Upper lobe of right lung (tissue), 1 donor: ENCODE measurements at places on chromosomes 1 and 21. TPM values are rescaled to one million over a fixed set of nuclear protein-coding genes. Genes with fewer than 3 reads are reported as not detected.

The EMC1 gene
- 38.7 TPM for total RNA-seq

The CHODL gene
- total RNA-seq, result 0.26 TPM

The DISP3 gene
- not detected for total RNA-seq

The NUDT4B gene
- 1.8 TPM for total RNA-seq

The CD52 gene
- 348 TPM for total RNA-seq

The COL6A1 gene
- 175 TPM for total RNA-seq

The HSD3B2 gene
- not detected for total RNA-seq

The KIF14 gene
- 0.23 TPM for total RNA-seq

The GJC2 gene
- 6.9 TPM for total RNA-seq

The IQCC gene
- total RNA-seq, result 1.2 TPM

The CSF3R gene
- total RNA-seq, result 202 TPM

The MEGF6 gene
- total RNA-seq, result 96.6 TPM

The CHI3L1 gene
- 85.1 TPM for total RNA-seq

The PRELP gene
- total RNA-seq, result 91.8 TPM

The NPHS2 gene
- not detected for total RNA-seq

The MR1 gene
- total RNA-seq, result 45.0 TPM

The ROR1 gene
- total RNA-seq, result 21.4 TPM

The CFAP57 gene
- 0.17 TPM for total RNA-seq

The TEDDM1 gene
- not detected for total RNA-seq

The CD244 gene
- total RNA-seq, result 3.0 TPM

The FCGR3B gene
- total RNA-seq, result 18.9 TPM

The LYST gene
- total RNA-seq, result 78.4 TPM

The ZNF684 gene
- 4.7 TPM for total RNA-seq

The FALEC gene
- total RNA-seq, result 1.0 TPM

The NCF2 gene
- 144 TPM for total RNA-seq

The PFDN2 gene
- 56.2 TPM for total RNA-seq

The CCDC185 gene
- not detected for total RNA-seq

The ERICH3 gene
- total RNA-seq, result not detected

The NID1 gene
- total RNA-seq, result 60.5 TPM

The SRSF11 gene
- 146 TPM for total RNA-seq

The TNFRSF8 gene
- total RNA-seq, result 1.8 TPM

The PTGER3 gene
- 2.7 TPM for total RNA-seq

The TCHH gene
- total RNA-seq, result 0.20 TPM

The PLD5 gene
- total RNA-seq, result 0.87 TPM

The CELA2B gene
- total RNA-seq, result not detected

The AUNIP gene
- total RNA-seq, result not detected

The DCST1 gene
- not detected for total RNA-seq

The ITGB2 gene
- total RNA-seq, result 370 TPM

The CHIA gene
- total RNA-seq, result 6.3 TPM

The PTCH2 gene
- total RNA-seq, result 0.64 TPM

The LRRC7 gene
- total RNA-seq, result not detected

The FCRL3 gene
- total RNA-seq, result 0.67 TPM

The MYCL gene
- 3.6 TPM for total RNA-seq

The TCHHL1 gene
- not detected for total RNA-seq

The NR1I3 gene
- not detected for total RNA-seq

The TFF1 gene
- total RNA-seq, result not detected

The DNAJC6 gene
- total RNA-seq, result 6.6 TPM

The PPIAL4G gene
- 0.20 TPM for total RNA-seq

The TSPAN1 gene
- total RNA-seq, result 6.9 TPM
